ENCODE measurements at places on chromosomes 6 and 20.

- DNase-seq: no peak
Observed at GRCh38 chr6:128483472-128484135, 36.8 kb downstream of the PTPRK start.

- DNase-seq: no peak
Observed at GRCh38 chr6:151149793-151150192, 90.0 kb upstream of the AKAP12 start.

DNA sequence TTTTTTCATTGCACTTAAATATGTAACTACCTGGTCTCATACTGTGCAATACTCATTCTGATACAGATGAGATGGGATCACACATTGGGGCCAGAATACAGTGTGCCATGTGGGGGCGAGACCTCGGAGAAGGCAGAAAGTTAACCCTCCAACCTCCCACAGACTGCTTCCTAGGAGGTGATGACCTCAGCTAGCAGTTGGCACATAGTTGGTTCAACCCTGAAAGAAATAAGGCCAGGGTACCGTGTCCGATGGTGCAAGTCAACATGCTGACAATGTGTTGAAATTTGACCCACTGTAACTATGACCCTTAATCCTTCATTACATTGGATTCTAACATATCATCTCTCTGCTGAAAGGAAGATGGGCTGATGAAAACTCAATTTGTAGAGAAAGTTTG, 61.9 kb downstream of the GJA10 start:
- no peak for DNase-seq

DNA sequence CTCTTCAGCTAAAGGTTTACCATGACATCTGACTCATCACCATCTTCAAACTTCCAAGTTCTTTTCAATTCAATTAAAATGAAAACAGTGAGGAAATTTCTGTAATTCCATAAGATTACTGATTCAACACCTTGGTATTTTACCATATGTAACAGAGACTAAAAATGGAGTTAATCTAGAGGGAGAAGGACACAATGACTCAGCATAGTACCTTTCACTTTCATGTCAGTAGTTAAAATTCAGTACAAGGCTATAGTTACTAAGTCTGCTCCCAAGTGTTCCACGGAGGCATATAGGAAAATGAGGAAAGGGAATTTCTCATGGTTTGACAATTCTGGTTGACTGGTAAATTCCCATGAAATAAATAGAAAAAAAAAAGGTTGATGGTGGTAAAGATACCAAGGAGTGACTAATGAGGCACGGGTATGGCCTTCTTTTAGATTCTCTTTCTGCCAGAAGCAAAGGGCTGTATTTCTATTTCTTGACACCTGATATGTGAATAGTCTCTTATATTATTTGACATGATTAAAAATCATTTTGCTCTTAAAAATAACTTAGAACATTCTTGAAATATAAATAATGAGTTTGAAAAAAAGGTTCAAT, 526.7 kb upstream of the ADGRB3 start:
- no peak for DNase-seq

DNA sequence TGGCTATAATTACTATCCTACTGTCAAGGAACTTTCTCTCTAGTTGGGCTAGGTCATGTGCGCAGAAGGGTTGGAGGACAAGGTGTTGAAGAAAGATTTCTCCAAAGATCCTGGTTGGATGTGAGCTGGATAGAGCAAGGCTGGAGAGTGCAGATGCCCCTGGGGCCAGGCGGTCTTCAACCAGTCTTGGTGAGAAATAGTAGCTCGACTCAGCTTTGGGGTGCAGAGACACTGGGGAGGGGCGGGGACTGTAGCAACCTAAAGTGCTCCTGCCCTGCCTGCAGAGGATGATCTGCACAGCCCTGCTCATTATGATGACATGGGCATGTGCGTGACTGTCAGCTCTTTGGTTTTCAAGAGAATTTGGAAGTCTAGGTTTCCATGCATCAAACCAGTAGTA, 35.9 kb downstream of the PHACTR3 start:
- no peak for DNase-seq

GRCh38 chr20:53878262-53879047, 191.9 kb downstream of the BCAS1 start:
- DNase-seq: no peak

DNA sequence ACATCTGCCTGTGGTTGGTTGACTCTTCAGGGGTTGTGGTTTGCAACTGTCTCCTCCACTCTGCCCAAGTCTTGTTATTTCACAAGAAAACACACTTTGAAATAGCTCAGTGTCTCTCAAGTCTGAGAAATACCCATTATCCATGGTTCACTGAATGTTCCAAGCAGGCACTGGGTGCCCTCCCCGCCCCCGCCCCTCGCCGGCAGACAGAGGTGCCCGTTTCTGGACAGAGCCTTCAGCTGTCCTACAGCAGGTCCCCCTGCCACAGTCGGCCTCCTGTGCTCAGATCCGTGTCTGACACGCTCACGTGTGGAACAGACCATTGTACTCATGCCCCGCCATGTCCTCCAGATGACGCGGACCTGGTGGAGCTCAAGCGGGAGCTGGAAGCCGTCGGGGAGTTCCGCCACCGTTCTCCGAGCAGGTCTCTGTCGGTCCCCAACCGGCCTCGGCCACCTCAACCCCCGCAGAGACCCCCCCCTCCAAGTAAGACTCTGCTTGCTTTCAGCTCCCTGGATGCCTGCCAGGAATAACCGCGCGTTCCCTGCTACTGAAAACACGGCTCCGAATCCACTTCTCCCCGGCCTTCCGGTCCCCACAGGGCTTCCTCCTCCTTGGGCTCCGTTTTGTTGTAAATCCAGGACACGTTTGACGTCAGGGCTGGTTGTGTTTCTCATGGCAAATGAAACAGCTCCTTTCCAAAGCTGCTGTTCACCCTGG, 81.4 kb downstream of the SERAC1 start:
- DNase-seq: no peak

DNA sequence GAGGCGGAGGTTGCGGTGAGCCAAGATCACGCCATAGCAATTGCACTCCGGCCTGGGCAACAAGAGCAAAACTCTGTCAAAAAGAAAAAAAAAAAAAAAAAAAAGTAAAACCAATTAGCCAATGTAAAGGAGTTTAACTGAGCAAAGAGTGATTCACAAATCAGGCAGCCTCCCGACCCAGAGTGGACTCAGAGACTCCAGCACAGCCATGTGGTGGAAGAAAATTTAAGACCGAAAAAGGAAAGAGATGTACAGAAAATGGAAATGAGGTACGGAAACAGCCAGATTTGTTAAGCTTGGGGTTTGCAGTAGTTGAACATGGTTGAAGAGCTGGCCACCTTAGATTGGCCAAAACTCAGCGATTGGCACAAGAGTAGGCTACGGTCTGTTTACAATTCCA, 51.4 kb downstream of the ERMARD start:
- DNase-seq: no peak

DNA sequence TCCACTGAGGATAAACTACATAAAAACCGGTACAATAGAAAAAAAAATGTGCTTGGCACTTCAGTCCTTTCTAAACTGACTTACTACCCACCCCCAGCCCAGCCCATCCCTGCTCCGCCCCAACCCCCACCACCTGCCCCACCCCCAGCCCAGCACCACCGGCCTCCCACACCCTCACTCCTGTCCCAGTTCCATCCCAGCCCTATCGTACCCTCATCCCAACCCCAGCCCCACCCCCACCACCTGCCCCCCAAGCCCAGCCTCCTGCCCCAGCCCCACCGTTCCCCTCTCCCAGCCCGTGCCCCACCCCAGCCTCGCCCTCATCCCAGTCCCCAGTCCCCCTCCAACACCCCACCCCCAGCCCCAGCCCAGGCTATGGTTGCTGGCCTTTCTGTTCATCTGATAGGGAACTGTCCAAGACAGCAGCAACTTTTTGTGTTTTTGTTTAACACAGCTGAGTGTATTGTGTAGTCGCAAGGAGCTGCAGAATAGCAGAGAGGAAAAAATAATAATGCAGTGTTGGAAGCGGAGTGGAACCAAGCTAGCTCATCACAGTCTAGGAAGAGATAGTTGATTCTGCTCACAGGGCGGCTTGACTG, 61.9 kb downstream of the SASH1 start:
- no peak for DNase-seq

GRCh38 chr6:88908598-88909548, 54.5 kb downstream of the RNGTT start:
- no peak for DNase-seq

DNA sequence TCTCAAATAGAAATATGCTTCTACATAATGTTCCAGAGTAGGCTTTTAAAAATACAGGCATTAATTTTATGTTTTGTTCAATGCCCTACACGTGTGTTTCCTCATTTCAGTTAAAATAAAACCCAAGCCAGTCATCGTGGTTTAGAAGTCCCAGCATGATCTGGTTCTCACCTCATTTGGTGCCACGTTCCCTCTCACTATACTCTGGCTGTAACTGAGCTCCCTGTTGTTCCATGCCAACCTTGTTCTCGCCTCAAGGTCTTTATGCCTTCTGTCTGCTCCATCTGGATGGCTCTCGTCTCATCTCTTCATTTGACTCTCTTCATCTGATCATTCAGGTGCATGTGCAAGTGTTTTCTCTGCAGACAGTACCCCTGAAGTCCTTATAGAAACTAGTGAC, 32.6 kb downstream of the HDGFL1 start:
- DNase-seq: no peak

DNA sequence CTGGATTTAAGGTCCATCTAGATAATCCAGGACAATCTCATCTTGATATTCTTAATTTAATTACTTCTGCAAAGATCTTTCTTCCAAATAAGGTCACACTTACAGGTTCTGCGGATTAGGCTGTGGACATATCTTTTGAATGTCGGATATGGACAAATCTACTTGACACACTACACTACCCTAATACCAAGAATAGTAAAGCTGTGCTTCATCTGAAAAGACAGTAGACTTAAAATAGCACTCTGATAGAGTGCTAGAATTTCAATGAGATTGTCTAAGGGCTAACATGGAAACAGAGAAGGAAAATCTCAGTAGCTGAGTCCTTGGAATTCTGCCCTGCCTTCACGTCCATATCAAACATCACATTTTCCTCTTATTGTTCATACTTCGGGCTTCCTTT, 1238.0 kb downstream of the EPHA7 start:
- no peak for DNase-seq

DNA sequence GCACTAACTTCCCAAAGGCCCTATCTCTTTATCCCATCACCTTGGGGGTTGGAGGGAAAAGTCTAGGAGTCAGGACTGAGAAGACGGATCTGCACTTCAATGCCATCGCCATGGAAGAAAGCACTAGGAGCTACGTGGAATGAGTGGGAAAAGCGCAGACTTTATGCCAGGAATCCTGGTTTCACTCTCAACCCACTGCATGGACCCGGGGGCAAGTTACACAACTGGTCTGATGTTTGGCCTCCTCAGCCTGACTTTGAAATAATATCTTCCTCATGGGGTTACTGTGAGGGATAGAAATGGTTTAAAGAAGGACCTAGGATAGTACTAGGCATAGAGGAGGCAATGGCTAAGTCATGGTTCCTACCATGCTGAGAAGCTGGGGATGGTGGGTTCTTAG, 13.5 kb upstream of the PSMG4 start:
- no peak for DNase-seq

- DNase-seq: no peak
Observed at GRCh38 chr6:145044641-145045246, 690.6 kb downstream of the EPM2A start.

DNA sequence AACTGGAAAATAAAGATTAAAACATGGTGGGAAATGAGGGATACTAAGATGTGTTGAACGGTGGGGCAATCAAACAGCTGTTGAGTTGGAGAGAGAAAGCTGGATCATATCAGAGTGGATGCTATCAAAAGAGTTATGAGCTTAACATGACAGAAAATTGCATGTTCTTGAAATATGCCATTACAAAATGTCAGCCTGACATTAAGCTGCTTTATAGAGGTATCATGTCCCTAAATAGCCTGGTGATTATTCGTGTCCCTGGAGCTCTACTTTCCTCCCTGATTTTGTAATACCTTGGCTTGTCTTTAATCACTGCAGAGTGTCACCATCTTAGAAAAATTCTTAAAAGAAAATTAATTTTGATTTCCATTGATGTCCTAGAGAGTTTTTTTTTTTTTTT, 223.1 kb downstream of the PHF3 start:
- no peak for DNase-seq

GRCh38 chr6:26550250-26550993, 12.3 kb downstream of the HMGN4 start:
- DNase-seq: peak; percentile 30

GRCh38 chr6:100415768-100416167, 49.0 kb downstream of the SIM1 start:
- DNase-seq: no peak

- DNase-seq: no peak
Observed at GRCh38 chr6:138620630-138621029, 121.3 kb upstream of the NHSL1 start.

DNA sequence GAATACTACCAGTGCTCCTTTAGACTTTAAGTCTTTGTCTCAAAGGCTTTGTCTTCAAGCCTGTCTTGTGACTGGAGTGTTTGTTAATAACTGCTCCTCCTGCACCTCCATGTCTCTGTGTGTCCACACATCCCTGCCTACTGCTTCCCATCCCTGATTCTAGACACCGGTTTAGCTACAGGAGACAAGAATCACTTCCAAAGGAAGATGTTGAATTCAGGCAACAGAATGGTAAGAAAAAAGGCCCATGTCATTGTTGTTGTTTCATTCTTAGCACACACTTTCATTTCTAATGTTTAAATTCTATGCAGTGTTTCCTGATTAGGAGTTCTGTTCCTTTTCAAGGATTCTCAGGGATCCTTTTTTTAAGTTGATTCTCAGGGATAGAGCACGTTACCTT, 293.6 kb upstream of the STXBP5 start:
- no peak for DNase-seq

DNA sequence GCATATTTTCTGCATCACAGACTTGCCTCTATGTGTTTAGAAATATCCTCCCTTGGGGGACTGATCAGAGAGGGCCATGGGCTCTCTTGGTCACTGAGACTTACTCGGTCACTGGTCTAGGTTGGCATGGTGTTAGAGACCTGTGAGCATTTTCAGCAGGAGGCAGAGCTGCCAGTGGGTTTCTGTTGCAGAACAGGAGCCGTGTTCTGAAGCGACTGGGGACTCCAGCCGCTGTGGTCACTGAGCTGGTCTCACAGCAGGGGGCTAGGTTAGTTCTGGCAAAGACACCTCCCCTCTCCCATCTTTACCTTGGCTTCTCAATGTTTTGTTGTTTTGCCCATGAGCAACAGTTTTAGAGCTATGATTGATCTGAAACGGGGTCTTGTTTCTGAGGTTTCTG, 8.7 kb downstream of the TMEM181 start:
- no peak for DNase-seq

DNA sequence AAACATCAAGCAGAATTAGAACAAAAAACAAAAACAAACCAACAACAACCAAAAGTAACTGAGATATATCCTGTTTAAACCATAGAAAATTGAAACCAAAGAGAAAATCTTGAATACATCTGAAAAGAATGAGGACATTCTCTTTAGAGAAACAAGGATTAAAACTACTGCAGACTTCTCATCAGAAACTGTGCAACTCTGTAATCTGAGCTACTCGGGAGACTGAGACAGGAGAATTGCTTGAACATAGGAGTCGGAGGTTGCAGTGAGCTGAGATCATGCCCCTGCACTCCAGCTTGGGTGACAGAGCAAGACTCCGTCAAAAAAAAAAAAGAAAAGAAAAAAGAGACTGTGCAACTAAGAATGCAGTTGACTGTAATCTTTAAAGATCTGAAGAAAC, 153.4 kb downstream of the SYNDIG1 start:
- no peak for DNase-seq
